ENCODE measurements at places on chromosomes 1 and 21.
A peak's percentile ranks its signal among the peaks of the same experiment; 100 is the strongest.

GRCh38 chr1:117895482-117896114 is 33.8 kb downstream of the GDAP2 start:
- peak; percentile 76 for DNase-seq

GRCh38 chr21:33152732-33153130 is 77.0 kb upstream of the IFNAR2 start:
- no peak for DNase-seq

DNA sequence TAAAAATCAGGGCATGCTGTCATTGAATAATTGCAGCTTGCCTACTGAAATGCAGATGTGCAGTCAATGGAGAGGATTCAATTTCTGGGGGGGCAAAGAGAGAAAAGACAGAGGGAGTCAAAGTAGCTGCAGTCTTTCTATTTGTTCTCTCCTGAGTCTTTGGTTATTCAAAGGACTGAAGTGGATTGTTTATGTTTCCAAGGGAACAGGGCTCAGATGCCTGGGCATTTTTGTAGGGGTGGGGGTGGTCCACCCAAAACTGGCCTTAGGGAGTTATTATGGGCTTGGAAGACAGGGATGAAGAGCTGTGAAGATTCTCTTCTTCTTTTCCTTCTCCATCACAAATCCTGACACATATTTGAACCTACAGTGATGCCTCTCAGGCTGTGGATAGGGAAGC is 408.8 kb upstream of the DAB1 start:
- no peak for DNase-seq

GRCh38 chr1:19606817-19607642 is 37.1 kb upstream of the NBL1 start:
- peak; percentile 50 for DNase-seq

DNA sequence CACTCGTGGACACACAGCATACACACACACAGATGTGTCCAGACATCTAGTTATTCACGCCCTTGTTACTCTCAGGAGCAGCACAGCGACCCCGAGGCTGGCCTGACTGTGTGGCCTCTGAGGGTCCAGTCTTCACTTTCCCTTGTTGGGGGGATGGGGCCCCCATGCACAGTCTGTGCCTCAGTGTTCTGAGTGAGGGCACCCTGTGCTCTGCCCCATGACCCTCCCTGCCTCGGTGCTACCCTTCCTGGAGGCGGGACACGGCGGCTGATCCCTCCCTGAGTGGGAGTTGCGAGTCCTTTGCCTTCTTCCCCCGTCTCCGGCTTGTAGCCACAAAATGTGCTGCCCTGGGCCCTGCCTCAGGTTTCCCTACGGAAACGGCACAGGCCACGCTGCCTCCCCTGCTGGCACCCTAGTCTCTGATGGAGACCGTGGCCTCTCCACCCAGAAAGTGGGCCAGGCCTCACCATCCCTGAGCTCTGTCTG is 8.6 kb downstream of the CSTB start:
- DNase-seq, result no peak
